ENCODE measurements at places on chromosomes 1 and 21. TPM values are rescaled to one million over a fixed set of nuclear protein-coding genes. Genes with fewer than 3 reads are reported as not detected.

Gene CAPN8
- polyA plus RNA-seq, result 0.84 TPM

DNA sequence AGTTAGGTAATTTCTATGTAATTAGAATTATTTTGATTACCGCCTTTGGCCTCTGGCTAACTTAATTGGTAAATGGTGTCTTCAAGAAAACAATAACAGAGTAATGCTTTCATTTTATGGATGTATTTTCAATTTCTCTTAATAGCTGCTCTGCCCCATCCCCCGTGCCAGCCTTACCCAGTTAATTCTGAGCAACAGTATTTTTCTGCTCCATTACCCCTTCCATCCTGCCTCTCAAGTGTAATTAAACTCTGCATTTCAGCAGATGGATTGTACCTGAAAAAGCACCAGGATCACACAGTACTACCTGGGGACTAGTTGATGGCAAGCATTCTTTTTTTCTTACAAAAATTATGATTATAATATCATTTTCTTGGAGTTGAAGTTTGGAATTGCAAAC is 104.2 kb downstream of the KIAA0319L start:
- DNase-seq, result peak; percentile 45

GRCh38 chr1:148363439-148363810 is 119.7 kb downstream of the PPIAL4G start:
- DNase-seq, result no peak

GRCh38 chr1:185594786-185595410 is 139.3 kb upstream of the HMCN1 start:
- no peak for DNase-seq

- DNase-seq, result no peak
Measured at GRCh38 chr1:157504646-157505045, 47.7 kb downstream of the FCRL5 start.

Gene MTOR
- 16.0 TPM for polyA plus RNA-seq

Gene TMEM52
- polyA plus RNA-seq, result 5.1 TPM

Gene C1orf226
- 4.9 TPM for polyA plus RNA-seq

Gene IQCC
- polyA plus RNA-seq, result 3.4 TPM

DNA sequence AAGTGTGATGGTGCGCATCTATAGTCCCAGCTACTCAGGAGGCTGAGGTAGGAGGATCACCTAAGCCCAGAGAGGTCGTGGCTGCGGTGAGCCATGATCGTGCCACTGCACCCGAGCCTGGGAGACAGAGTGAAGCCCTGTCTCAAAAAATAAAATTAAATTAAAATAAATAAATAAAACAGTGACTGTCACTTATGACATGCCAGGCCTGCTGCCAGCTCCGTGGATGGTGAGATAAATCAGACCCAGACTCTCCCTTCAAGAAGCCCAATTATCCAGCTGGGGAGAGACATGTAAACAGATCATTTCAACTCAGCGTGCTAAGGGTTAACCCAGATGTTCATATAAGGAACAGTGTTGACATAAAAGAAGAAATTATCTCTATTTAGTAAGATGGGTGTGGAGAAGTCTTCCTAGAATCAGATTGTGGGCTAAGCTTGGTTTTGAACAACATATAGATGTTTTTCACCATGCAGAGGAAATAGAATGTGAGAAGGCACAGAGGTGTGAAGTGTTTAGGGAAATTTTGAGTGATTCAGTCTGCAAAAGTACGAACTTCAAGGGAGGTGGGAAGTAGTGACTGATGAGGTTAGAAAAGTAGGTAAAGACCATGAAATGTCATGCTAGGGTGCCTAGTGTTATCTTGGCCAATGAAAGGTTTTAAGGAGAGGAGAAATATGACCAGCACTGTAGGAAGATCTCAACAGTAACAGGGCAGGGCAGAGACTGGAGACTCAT is 18.3 kb downstream of the YARS1 start:
- no peak for DNase-seq

DNA sequence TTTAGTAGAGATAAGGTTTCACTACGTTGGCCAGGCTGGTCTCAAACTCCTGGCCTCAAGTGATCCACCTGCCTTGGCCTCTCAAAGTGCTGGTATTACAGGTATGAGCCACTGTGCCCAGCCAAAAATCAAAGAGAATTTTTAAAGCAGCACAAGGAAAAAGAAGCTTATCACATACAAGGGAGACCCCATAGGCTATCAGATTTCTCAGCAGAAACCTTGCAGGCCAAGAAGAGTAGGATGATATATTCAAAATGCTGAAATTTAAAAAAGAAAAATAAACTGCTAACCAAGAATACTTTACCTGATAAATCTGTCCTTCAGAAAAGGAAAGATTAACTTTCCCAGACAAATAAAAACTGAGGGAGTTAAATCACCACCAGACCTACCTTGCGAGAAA is 43.2 kb downstream of the FLVCR1 start:
- DNase-seq, result no peak

DNA sequence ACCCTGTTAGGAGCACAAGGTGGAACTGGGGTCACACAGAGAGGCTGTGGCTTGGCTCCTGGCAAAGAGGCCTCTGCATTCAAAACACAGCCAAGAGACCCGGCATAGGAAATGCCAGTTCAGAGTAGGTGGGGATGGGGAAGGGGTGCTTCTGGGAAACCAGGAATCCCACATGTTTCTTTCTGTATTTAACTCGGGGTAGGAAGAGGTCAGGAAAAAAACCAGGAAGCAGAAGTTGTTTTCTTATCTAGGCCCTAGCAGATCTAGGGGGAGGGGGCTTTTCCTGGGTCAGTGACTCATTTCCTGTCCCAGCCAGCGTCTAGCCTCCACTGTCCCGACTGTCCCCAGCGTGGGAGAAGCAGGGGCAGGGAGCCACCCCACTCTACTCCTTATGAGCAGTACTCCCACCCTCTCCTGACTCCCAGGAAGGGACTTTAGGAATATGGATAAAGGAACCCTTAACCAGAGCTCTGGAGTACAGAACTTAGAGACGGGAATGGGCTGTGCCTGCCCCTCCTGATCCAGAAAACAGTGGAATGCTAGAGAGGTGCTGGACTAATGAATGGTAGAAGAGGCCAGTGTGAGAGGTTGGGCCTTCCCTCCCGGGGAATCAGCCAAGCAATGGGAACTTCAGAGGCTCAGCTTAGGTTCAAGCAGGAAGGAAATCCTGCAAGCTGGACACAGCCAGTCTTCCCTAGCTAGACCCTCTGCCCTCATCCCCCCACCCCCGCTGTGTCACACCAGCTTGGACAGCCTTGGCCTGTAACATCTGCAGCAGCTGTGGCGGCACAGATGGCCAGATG is 5.7 kb downstream of the FHL3 start:
- DNase-seq, result peak; percentile 93

DNA sequence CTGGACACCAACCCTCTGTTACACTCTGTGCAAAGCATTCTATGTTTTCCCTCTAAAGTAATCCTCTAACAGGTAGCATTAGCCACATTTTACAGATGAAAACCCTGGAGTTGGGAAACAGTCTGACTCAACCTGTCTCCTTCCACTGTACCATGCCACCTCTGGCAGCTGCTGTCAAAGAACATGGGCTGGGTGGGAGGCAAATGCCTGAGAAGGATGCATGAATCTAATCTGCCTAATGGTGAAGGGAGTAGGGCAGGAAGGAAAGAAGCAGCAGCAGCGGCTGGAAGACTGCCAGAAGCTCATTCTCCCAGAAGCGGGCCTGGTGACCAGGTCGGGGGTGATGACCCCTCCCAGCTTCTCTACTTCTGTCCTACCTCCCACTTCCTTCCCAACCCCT is 21.7 kb downstream of the LRRC71 start:
- peak; percentile 13 for DNase-seq

Gene CFHR4
- polyA plus RNA-seq, result not detected

DNA sequence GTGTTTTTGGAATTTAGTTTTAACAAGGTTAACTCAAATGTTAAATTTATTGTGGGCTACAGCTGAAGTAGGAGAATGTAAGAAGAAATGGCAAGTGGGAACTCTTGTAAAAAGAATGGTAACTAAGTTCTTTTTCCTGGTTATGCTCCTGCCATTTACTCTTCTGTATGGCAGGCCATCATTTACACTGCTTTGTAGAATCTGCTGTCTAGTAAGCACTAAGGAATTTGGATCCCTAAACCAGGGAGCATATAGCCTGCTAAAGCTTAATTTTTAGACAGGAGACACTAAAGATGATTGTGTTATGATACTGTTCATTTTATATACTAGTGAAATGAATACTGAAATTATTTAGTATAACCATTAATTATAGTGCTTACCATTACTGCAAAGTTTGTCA is 85.3 kb downstream of the CAMTA1 start:
- no peak for DNase-seq

- no peak for DNase-seq
Measured at GRCh38 chr1:196545222-196545621, 63.0 kb downstream of the KCNT2 start.

DNA sequence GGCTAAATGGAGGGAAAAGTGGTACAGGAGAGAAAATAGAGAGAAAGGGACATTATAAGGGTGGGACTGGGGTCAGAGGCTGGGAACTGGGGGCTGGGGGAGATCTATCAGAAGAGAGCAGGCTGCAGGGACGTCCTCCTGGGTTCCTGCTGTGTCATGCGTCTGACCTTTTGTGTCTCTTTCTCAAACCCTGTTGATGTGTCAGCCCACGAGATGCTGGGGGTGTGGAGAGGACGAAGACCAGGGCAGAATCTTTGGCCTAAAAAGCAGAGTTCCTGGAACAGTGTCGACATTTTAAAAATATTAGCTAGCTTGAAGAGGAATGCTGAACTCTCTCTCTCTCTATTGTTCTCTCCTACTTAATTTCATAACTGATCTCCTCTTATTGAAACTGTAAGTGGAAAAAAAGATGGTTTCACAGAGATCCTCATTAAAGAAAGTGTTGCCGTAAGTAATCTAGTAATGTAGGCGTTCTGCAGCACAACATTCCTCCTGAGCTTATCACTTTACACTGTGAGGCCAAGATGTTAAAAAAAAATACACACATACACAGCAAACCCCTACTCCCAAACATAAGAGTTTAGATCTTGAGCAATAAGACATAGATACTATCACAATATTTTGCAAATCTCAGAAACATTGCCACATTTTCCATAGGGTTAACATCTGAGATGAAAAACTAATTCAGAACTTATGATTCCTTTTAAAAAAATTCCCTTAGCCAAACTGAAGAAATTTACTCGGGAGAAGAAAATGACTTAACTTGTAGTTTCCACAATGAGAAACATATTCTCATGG is 52.6 kb downstream of the RUNX1 start:
- DNase-seq, result no peak

Gene KANK4
- 0.28 TPM for polyA plus RNA-seq

GRCh38 chr1:227270554-227270953 is 47.7 kb downstream of the CDC42BPA start:
- DNase-seq, result no peak

GRCh38 chr1:52520148-52520547 is 32.7 kb downstream of the TUT4 start:
- DNase-seq, result no peak

DNA sequence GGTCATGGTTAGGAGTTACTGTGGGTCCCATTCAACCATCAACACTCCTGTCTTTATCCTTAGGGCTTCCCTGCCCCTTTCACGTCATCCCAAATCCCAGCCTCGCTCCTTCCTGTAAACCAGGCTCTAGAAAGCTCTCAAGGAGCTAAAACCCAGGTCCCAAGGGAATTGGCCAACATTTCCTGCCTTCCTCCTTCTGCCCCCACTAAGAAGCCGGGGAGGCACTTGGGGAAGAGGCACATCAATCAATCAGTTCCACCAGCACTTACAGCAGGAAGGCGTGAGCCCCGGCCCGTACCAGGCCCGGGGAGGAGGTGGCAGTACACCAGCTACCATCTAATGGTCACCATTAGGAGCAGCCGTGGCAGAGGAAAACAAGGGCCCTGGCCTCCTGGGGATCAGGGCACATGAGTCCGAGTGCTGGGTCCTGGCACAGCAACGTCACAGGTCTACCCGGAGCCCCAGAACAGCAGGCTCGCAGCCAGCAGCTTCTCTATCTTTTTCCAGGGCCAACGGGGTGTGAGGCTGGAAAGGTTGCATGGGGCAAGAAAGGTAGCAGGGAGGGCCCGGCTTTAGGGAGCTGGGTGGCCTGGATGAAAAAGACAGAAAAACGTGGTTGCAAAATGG is 108.6 kb downstream of the CASZ1 start:
- DNase-seq, result no peak

DNA sequence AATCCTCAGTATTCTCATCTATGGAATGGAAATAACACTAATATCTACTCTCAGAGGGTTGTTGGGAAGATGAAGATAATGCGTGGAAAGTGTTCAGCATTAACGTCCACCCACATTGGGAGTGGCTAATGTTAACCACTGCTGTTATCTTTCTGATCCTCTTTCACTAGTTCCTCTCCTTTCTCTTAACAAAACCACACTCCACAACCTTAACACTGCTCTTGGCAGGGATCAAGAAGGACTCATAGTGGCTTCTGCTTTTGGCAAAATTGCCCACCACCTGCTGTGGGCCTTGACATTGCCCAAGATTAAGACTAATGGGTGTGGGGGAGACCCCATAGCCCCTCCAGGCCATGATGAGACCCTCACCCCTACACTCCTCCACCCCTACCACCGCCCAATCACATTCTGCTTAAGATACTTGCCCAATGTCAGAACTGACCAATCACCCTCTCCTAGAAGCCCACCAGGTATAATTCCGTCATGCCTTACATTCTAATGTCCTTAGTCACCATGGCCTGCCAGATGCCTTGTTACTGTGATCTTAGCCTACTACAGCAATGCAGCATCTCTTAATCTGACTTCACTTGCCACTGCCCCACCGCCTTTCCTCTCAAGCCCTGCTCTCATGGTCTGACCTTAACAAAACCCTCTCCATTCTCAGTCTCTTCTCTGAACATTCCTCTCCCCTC is 27.1 kb downstream of the DHCR24 start:
- DNase-seq, result no peak

GRCh38 chr1:223212441-223212840 is 69.4 kb upstream of the TLR5 start:
- DNase-seq, result no peak

DNA sequence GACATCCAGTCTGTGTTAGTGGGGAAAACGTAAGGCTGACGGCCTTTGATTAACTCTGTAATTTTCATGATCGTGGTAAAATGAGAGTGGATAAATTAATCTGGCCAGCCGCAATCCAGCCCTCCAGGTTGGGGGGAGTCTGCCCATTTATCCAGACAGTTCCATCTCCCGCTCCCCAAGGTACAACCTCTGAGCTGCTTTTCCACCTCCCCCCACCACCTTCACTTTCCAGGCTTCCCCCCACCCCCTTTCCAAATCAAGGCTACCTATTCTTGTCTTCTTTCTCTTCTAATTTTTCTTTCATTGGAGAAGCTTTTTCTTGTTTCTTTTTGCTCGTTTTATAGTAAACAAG is 6.0 kb downstream of the MIER1 start:
- DNase-seq, result no peak

Gene HPCAL4
- polyA plus RNA-seq, result 3.9 TPM

GRCh38 chr1:92563457-92564216 is 76.9 kb upstream of the GFI1 start:
- no peak for DNase-seq

Gene ASTN1
- polyA plus RNA-seq, result 0.19 TPM

DNA sequence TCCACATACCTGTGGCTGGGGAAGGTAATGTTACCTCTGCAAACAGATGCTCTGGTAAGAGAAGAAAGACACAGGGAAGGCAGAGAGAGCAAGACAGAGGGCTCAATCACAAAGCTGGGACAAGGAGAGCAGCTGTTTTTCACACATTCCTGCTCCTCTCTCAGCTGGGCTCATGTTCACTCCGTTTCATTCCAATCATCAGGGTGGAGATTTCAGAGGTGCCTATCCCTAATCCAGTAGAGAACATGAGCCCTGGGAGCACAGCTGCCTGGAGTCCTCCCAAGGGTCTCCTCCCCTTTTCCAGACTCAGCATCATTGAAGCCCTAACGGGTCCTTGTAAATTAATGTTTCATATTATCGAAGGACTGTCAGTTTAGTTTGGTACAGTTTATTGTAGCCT is 19.4 kb downstream of the GADD45A start:
- DNase-seq, result no peak

Gene IFI44
- 21.9 TPM for polyA plus RNA-seq
